Mesothelial cell of epicardium (in vitro differentiated cells): ENCODE measurements at places on chromosomes 6 and 20.

DNA sequence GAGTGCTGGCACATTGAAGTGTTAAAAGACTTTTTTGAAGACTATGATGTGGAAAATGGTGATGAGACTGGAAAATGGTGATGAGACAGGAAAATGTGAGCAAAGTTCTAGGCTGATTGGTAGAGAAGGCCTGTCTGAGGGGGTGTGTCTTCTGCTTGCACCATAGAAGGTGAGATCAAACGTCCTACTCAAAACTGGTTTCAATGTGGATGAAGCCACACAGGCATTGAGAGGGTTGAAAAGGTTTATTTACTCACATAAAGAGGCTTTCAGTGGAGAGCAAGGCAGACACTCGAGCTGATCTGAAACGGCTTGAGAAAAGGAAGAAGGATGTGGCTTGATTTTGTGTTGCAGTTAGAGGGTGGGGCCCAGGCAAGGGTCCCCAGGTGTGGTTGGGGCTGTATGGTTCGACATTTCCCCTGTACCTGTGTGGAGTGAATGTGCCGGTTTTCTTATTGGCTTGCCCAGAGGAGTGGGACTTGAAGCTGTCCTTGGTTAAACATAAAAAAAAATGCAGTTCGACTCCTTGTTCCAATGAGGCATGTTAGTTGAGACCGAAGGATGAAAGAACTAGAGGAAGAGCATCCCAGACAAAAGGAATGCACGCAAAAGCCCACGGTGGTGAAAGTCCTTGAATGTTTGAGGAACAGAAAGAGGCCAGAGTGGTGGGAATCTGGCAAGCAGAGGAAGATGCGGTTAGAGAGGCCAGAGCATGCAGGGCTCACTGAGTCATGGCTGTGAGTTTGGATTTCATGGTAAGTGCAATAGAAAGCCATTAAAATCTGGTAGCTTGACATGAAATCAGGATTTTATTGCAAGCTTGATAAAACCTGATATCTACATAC, 172.3 kb downstream of the EPM2A start:
- no peak for DNase-seq

GRCh38 chr20:51492167-51493092, 50.1 kb downstream of the NFATC2 start:
- peak; percentile 70 for DNase-seq

GRCh38 chr6:116767715-116768114, 2.2 kb upstream of the FAM162B start:
- DNase-seq: no peak

GRCh38 chr20:25685276-25686080, 11.2 kb downstream of the ZNF337 start:
- no peak for DNase-seq

- DNase-seq: no peak
Measured at GRCh38 chr6:161200610-161201370, 73.1 kb downstream of the AGPAT4 start.
